ENCODE measurements at places on chromosomes 2 and 18. TPM values are rescaled to one million over a fixed set of nuclear protein-coding genes. Genes with fewer than 3 reads are reported as not detected.

- DNase-seq: no peak
Observed at GRCh38 chr2:130756053-130756873, 923 bp downstream of the AMER3 start.

DNA sequence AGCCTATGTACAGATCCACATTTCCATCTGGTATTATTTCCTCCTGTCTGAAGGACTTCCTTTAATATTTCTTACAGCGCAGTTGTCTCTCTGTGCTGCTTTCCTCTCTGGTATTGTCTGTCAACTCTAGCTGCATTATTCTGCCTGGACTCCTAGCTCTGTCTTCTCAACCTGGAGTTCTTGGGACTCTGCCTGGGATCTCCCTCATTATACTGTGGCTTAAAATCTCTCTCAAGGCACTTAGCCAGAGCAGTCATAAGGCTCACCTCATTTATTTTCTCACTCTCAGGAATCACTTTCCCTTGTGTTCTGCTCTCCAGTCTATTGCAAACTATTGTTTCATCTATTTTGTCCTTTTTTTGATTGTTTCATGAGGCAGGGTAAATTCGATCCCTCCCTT, 850.4 kb downstream of the ERBB4 start:
- no peak for DNase-seq

DNA sequence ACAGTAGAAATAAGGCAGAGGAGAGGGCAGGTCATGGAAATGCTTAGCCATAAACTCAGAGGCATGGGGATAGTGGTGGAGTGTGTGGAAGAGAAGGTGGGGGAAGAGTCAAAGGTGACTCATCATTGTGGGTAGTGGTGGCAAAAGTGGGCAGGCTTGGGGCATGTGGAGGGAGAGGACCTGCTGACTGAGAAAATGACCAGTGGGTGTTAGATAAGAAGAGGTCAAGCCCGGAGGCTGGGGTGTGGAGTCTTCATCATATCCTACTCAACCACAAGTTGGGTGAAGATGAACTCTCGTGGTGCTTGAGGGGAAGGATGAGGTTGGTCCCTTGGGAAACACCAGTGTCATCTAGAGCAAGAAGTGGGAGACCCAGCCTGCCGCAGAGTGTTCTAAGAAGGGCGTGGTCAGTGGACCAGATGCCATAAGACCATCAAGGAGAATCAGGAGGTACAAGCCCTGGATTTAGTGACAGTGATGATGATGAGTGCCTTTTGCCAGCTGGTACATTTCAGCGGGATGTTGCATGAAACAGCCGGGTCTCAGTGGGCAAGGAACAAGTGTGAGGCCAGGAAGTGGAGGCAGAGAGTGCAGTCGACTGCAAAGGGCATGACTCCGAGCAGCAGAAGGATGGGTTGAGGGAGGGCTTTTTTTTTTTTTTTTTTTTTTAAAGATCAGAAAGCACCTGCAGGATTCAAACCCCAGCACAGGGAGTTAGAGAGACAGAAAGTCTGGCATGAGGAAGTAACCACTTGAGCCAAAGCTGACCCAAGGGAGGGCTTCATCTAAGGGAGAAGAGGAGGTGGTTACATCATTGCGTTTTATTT, 122.6 kb upstream of the SPRED2 start:
- DNase-seq: no peak

DNA sequence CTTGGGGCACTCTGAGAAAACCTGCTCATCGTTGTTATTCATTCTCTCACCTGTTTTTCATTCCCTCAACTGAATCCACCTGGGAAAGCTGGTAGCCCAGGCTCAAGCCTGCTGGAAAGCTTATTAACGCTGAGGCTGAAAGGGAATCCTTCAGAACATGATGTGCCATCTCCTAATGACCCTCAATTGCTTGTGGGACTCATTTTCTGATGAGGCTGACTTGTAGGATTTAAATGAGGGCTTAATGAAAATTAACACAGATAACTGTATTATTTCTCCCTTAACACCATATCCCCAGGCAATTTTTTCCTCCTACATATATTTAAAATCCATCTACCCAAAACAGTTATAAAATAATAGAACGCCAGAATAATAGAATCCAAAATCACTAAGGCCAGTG, 162.7 kb upstream of the ACAA2 start:
- no peak for DNase-seq

- no peak for DNase-seq
Observed at GRCh38 chr2:9970200-9971044, 18.9 kb downstream of the GRHL1 start.

- DNase-seq: no peak
Observed at GRCh38 chr2:194610297-194610696, 1046.7 kb upstream of the SLC39A10 start.

HOXD8 gene
- 1.5 TPM for total RNA-seq
